ENCODE measurements at places on chromosomes 11 and 22. TPM values are rescaled to one million over a fixed set of nuclear protein-coding genes. Genes with fewer than 3 reads are reported as not detected.

MRPL49 gene
- 29.3 TPM for total RNA-seq

FGF19 gene
- total RNA-seq = not detected

SMIM35 gene
- not detected for total RNA-seq

OR51A2 gene
- total RNA-seq = not detected

NDUFS8 gene
- 48.5 TPM for total RNA-seq

CNTF gene
- total RNA-seq = 1.2 TPM

RGL4 gene
- not detected for total RNA-seq

A4GALT gene
- total RNA-seq = 0.41 TPM

OTOG gene
- under 0.01 TPM for total RNA-seq

PHETA2 gene
- total RNA-seq = 4.5 TPM

EMSY gene
- 28.9 TPM for total RNA-seq

CTSW gene
- total RNA-seq = not detected

MLC1 gene
- 17.9 TPM for total RNA-seq

OR5F1 gene
- total RNA-seq = not detected

LRRC32 gene
- total RNA-seq = 0.41 TPM

OR52H1 gene
- 0.41 TPM for total RNA-seq

TP53I11 gene
- 20.4 TPM for total RNA-seq

FAT3 gene
- total RNA-seq = 151 TPM

OVOL1 gene
- under 0.01 TPM for total RNA-seq

SCN4B gene
- 5.7 TPM for total RNA-seq

VPREB1 gene
- total RNA-seq = not detected

HBE1 gene
- total RNA-seq = 15.1 TPM

ZNF408 gene
- total RNA-seq = 4.5 TPM

OR6T1 gene
- total RNA-seq = not detected

KRTAP5-7 gene
- under 0.01 TPM for total RNA-seq

BIK gene
- not detected for total RNA-seq

PRDX5 gene
- 129 TPM for total RNA-seq

FAM83F gene
- total RNA-seq = 0.41 TPM

INS gene
- not detected for total RNA-seq

CAVIN3 gene
- total RNA-seq = 7.3 TPM

PACSIN3 gene
- 2.0 TPM for total RNA-seq

CHRNA10 gene
- total RNA-seq = 0.41 TPM

IFITM10 gene
- 0.41 TPM for total RNA-seq

PATE2 gene
- 0.82 TPM for total RNA-seq
